GM10248 (cell line): ENCODE measurements at places on chromosomes 12 and 14.

- no peak for DNase-seq
These were observed 12.1 kb downstream of the TRMT61A start for GRCh38 chr14:103540821-103541708.

GRCh38 chr12:79183926-79184325 lies 319.4 kb downstream of the SYT1 start:
- no peak for DNase-seq

GRCh38 chr14:23568021-23568599 lies 519 bp upstream of the AP1G2 start:
- no peak for DNase-seq

DNA sequence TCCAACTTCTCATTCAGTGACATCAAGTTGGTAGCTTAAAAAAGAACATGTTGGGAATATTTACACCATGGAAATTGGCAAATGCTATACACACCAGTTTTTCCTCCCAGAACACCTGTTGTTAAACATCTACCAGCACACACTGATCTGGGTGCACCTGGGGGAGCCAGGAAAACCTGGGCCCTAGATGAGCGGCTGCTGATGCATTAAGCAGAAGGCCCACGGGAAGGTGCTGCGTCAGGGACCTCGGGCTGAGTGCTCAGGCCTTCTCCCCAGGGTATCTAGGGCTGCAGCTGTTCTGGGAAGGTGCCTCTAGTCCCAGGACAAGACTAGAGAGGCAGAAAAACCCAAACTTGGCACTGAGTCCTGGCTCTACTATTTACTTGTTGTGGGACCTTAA lies 2.8 kb upstream of the NGB start:
- no peak for DNase-seq

DNA sequence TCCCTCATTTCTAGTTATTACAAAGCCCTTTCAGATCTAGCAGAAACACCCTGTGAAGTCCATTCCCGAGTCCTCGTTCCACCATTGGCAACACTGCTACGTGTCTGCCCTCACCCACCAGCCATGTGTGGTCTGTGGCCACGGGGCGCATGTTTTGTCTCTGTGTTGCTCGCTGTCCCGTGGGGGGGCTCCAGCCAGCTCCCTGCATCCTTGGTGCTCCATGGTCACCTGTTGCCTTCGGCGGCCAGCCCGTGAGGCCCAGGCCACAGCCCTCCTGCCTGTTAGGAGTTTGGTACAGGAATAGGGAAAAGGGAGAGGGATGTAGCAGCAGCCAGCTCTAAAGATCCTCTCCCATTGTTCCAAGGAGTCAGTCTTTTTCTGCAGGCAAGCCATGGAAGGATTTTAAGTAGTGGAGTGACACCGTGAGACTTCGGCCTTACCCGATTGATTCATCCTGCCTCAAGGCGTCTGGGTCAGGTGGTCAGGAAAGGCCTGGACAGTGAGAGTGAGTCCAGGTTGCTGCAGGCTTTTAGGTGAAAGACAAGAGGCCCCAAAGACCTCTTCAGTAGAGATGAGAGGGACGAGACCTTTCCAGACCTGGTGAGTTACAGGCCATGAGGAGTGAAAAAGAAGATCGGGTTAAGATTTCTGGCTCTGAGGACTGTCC lies 30.3 kb downstream of the TPCN1 start:
- no peak for DNase-seq

- no peak for DNase-seq
These were observed 42.5 kb downstream of the PRKAB1 start for GRCh38 chr12:119710374-119710964.

DNA sequence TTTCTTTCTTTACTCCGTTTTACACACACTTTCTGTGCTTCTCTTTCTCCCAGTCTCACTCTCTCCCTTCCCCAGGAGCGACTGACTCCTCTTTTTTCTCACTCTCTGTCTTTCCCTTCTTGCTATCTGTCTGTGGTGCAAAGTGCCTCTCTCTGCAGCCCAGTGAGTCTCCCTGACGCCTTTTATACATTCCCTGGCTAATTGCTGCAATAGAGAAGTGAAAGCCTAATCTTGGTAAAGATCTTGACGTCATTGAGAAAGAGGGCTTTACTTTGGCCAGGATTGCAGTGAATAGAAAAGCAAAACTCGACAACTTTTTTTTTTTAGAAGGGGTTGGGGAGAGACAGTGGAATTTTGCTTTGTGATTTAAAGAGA lies 706 bp upstream of the DIO2 start:
- DNase-seq: peak; percentile 17

- no peak for DNase-seq
These were observed 9.5 kb downstream of the MYRFL start for GRCh38 chr12:69834576-69834975.

DNA sequence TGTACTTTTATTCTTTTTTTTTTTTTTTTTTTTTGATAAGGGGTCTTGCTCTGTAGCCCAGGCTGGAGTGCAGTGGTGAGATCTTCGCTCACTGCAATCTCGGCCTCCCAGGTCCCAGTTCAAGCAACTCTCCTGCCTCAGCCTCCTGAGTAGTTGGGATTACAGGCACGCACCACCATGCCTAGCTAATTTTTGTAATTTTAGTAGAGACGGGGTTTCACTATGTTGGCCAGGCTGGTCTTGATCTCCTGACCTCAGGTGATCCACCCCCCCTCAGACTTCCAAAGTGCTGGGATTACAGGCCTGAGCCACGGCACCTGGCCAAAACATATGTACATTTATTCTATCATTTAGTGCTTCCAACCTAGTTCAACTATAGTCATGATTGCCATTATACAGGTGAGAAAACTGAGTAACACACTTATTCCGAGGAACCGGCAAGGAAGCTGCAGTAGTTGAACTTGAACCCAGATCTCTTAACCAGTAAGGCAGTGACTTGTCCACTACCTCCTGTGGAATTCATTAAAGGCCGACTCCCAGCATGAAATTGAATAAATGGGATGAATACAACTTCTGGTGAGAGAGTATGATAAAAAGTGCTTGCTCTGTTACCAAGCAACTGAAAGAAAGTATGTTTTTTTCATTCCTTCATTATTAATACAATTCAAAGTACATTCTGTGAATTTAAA lies 755 bp upstream of the ATF7IP start:
- no peak for DNase-seq

- DNase-seq: no peak
These were observed 120.1 kb downstream of the RALGAPA1 start for GRCh38 chr14:35689000-35689460.

GRCh38 chr12:21248679-21249078 lies 86.0 kb downstream of the SLCO1A2 start:
- DNase-seq: no peak

- DNase-seq: no peak
These were observed 28.2 kb upstream of the STAB2 start for GRCh38 chr12:103558879-103559278.

DNA sequence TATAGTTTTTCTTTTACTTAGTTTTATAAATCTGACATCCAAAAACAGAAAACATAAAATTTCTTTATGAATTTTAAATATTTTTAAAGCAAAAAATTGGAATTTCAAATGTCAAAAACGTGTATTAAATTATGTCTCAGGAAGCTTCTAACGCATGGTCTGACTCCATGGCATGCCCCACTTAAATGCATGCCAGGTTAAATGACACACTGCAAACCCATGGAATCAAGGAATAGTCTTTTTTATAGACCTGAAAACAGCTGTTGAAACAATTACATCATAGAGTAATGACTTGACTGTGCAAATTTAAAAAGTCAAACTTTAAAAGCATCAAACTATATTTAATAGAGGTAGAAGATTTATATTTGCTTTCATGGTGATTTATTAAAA lies 96.1 kb upstream of the DACT1 start:
- no peak for DNase-seq

DNA sequence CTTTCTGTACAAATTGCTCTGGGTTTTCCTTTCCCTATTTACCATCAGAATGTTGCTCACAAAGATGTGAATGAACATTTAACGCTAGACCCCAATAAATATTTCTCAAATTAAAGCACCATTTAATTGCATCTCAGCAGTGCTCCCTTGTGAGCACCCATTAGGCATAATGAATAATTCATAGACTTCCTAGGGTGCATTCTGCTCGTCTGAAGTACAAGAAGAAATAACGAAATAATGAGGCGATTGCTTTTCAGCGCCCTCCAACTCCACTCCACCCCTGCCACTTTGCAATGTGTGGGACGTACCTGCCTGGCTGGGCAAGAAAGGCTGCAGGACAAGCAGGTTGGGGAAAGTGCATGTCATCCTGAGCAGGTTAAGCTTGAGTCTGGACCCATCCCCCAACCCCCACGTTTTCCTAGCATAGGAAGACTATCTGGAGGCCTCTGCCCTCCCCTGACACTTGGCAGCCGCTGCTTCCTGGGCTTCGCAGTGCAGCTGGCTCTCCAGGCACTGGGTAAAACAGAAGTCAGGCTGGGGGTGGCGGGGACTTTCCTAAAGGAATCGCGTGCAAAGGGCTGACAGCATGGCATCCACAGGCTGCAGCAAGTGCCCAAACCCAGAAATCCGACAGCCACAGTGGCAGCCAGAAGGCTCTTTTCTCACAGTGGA lies 253.7 kb downstream of the DUSP6 start:
- no peak for DNase-seq

DNA sequence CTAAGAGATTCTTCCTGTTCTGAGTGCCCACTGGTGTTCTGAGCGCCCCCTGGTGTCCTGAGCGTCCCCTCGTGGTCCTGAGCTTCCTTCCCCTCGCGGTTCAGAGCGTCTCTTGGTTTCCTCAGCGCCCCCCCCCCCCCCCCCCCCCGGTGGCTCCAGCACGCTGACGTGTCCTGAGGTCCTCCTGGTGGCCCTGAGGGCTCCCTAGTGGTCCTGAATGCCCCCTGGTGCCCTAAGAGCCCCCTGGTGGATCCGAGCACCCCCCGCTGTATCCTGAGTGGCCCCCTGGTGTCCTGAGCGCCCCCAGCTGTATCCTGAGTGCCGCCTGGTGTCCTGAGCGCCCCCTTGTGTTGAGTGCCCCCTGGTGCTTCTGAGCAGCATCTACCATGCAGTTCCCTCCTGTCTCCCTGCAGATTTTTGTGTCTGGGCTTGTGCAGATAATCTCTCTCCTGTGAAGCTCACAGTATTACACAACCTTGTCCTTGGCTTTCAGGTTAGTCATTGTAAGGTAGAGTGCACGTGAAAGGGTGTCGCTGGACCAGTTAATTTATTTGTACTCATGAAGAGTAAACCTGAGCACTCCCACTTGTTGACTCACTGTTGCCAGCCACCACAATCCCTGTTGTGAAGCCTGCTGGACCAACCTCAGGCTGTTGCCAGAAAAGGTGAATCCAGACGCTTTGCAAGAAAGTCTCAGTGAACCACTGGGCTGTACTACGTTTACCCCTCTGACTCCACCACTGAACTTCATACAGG lies 1168.4 kb downstream of the TMEM121 start:
- DNase-seq: peak; percentile 58

DNA sequence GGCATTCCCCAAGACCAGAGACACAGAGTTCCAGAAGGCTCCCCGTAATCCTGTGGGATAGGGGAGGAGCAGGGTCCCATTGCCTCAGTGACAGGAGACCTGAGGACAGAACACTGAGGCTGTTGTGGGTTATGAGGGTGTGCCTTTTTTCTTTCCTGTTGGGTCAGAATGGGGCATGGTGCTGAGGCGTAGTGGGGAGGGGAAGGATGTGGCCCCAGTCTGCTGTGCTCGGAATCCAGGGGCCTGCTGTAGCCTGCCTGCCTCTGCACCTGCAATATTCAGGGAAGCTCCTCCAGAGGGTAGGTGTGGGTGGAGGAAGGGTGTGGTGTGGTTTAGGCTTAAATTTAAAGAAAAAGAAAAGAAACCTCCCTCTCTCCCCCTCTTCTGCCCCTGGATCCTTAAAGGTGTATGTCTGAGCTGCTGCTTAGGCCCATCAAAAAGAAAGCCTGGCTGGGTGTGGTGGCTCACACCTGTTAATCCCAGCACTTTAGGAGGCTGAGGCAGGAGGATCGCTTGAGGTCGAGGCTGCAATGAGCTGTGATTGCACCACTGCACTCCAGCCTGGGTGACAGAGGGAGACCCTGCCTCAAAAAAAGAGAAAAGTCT lies 18.7 kb downstream of the PLEKHG3 start:
- no peak for DNase-seq

DNA sequence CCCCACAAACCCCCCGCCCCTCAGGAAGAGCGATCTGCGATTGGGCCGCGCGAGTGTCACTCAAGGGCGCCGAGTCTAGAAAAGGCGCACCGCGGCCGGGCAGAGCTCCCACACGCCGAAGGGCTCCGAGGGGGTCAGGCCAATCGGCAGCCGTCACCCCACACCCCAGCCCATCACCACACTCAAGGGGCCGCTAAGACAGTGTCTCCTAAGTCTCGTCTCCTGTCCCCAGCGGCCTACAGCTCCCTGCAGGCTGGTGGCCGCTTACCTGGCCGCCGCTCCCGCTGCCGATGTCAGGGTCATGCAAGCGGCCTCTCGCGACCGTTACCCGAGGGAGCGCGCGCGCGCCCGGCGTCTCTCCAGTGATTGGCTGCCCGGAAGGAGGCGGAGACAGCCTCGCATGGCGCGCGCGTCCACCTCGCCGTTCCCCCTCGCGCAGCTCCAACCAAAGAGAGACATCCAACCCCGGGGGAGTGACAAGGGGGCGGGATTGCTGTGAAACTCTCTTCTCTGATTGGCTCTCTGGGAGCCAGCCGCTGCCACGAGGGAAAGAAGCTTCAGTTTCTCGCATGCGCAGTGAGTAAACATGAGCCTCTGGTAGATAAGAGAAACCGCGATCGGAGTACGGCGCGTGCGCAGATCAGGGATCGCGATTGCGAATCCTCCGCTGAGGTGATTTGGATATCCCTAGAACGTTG lies at the start of the genes MPHOSPH9 and MTRFR:
MPHOSPH9 (minus strand) TSS at position 335 of the 698 bp plus-strand sequence. CDS start 2,777 bp downstream, outside the sequence.
MTRFR (plus strand) TSS at position 630 of the 698 bp plus-strand sequence. CDS start 20,239 bp downstream, outside the sequence.
- DNase-seq: peak; percentile 96

GRCh38 chr12:58541300-58541690 lies 379.0 kb downstream of the LRIG3 start:
- no peak for DNase-seq

GRCh38 chr14:63614679-63615363 lies 26.9 kb downstream of the WDR89 start:
- no peak for DNase-seq

GRCh38 chr14:92914087-92914656 lies 8.8 kb upstream of the CHGA start:
- no peak for DNase-seq

GRCh38 chr12:569803-570434 lies 93.3 kb downstream of the NINJ2 start:
- DNase-seq: peak; percentile 94

DNA sequence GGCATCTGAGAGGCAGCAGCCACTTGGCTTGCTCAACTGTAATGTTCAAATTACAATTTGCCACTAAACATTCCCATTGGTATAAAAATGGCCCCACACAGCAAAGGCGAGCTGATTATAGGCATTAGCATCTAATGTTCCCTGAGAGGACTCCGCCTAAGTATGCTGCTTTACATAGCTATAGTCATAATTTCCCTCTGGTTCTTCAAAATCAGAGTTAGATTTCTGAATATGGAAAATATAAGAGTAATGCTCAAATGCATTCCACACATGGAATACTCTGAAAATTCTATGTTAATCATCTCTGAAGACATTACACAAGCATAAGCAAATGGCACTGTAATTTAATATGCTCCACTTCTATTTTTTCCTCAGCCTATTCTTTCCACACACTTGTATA lies 83.7 kb upstream of the BTG1 start:
- DNase-seq: no peak

DNA sequence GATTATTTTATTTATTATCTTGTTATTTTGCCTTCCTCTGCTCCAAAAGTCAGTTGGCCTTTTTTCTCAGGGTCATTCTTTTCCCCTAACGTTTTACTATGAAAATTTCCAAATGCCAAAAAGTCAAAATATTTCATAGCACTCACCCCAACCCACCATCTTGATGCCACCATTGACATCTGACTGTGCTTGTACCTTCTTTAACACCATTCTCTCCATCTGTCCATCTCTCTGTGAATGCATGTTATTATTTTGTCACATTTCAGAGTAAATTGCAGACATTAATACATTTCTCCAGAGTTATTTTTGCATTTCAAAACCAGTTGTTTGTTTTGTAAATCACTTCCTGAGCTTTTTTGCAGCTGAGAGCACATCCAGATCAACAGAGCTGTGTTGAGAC lies 38.6 kb downstream of the FOXN4 start:
- DNase-seq: no peak
